ENCODE measurements at places on chromosomes 11 and 22. TPM values are rescaled to one million over a fixed set of nuclear protein-coding genes. Genes with fewer than 3 reads are reported as not detected.

- DNase-seq, result no peak
Measured at GRCh38 chr11:1878137-1879031, 13.3 kb downstream of the PRR33 start.

- DNase-seq, result no peak
Measured at GRCh38 chr11:1176224-1177019, 18.7 kb downstream of the MUC5AC start.

GRCh38 chr11:126411971-126412381 is 56.5 kb downstream of the ST3GAL4 start:
- no peak for DNase-seq

DNA sequence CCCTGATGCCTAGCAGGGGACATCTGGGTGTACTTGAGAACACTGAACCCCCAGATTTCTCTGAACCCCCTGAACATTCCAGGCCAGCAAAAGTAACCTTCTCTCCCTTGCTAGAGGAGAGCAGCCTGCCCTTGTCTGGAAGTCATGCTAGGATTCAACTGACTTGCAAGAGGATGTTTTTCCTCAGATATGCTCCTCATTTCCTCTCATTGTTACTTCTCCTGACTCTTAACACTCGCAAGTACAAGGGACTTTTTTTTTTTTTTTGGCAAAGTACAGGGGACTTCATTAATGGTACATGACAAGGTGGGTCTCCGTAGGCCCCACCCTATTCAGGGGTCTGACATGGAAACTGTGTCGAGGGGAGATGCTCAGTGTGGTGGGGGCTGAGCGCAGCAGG is 6.3 kb upstream of the MCHR1 start:
- no peak for DNase-seq

Gene HSPB2
- total RNA-seq, result not detected

Gene GAL3ST3
- not detected for total RNA-seq

GRCh38 chr11:124800226-124800929 is at the start of gene MSANTD2:
Gene MSANTD2 (minus strand): TSS chr11:124800406. CDS start chr11:124800380, 26 bp downstream.
- DNase-seq, result peak; percentile 96

Gene PKNOX2
- not detected for total RNA-seq

DNA sequence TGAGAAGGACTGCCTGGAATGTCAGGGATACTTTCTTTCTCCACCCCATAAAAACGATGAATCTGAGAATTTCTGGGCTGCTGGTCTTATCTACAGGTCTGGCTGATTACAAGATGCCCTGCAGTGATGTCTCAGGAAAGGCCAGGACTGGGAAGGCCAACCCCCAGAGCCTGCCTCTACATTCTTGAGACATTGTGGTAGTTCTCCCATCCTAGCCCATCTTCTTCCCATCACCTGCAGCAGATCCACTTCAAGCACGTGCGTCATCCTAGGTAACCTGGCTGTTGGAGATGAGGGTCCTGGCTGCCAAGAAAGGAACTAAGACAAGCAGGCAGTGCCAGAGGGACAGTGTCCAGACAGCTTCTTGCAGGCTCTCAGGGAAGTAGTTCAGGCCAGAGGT is 44.1 kb upstream of the E2F8 start:
- DNase-seq, result no peak

Gene MYOD1
- not detected for total RNA-seq

DNA sequence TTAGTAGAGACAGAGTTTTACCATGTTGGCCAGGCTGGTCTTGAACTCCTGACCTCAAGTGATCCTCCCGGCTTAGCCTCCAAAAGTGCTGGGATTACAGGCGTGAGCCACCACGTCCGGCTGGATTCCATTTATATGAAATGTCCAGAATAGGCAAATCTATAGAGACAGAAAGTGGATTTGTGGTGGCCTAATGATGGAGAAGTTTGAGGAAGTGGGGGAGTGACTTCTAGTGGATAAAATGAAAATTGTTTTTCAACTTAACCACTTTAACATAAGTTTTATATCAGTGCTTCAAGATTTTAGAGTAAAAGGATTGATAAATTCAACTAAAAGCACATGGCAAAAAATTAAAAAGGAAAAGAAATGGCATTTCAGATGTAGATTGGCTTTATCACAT is 66.2 kb downstream of the HIPK3 start:
- DNase-seq, result no peak

GRCh38 chr22:23219317-23219716 is 39.0 kb downstream of the BCR start:
- DNase-seq, result no peak

Gene MAPK8IP2
- total RNA-seq, result 0.19 TPM

Gene OR51E2
- not detected for total RNA-seq

DNA sequence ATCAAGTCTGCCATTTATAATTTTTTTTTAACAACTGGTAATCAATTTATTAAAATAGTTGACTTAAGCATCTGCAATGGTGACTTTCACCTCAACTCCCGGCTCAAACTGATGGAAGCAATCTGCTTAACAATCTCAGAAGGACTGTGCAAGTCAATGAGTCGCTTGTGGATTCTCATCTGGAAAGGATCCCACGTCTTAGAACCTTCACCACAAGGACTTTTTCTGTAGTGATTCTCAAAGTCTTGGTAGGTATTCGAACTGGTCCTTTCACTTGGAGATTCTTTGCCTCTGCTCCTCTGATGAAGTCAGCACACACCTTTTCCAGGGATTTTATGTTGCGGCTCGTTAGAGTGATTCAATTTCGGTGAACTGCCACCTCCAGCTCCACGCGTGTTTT is 7.3 kb downstream of the RSF1 start:
- DNase-seq, result no peak

Gene CCDC15
- 4.1 TPM for total RNA-seq

GRCh38 chr11:117625237-117625636 is 171.8 kb downstream of the DSCAML1 start:
- DNase-seq, result no peak

Gene KIF18A
- 15.5 TPM for total RNA-seq

Measured in activated CD4-positive, alpha-beta T cell treated with anti-CD3 and anti-CD28 coated beads, Interleukin-2, amount 10 ng/mL, durations not matched to agents 24 days and 14 days (primary cell).